Fibroblast of mammary gland (primary cell): ENCODE measurements at places on chromosomes 4 and X.

DNA sequence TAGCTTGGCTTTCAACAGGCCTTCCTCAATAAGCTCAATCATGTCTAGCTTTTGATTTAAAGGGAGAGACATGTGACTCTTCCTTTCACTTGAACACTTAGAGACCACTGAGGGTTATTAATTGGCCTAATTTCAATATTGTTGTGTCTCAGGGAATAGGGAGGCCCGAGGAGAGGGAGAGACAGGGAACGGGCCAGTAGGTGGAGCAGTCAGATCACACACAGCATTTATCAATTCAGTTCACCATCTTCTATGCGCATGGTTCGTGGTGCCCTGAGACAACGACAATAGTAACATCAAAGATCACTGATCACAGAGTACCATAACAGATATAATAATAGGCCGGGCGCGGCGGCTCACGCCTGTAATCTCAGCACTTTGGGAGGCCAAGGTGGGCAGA, 17.8 kb downstream of the ZNF81 start:
- peak; percentile 45 for DNase-seq

DNA sequence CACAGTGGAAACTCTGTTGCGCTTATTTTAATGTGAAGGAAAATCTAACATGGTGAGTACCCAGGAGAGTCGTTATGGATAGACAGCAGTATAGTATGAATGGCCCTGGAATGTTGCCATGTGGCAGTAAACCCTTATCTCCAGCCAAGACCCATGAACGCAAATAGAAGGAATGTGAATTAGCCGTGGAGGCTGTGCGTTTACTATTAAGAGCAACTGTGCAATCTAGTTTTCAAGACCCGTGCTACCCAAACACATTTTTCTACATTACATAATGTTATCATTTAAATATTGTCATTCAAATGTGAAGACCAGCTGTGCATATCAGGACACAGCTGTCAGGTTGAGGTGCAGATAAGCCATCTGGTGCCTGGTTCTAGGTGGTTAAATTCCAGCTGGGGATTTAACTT, 13.3 kb upstream of the AGA start:
- DNase-seq = peak; percentile 8

- DNase-seq = no peak
These were observed 13.7 kb downstream of the ARX start for GRCh38 chrX:25001808-25002660.

DNA sequence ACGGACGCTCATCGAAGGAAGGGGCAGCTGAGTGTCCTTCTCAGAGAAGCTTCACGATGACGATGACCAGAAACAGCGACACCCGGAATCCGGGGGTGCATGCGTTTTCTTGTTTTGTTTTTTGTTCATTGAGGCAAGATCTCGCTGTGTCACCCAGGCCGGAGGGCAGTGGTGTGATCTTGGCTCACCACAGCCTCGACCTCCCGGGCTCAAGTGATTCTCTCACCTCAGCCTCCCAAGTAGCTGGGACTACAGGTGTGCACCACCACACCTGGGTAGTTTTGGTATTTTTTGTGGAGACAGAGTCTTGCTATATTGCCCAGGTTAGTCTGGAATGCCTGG, 19.8 kb downstream of the DGKQ start:
- DNase-seq = no peak

GRCh38 chr4:141668200-141668910, 32.0 kb downstream of the IL15 start:
- DNase-seq = peak; percentile 22

GRCh38 chr4:145530189-145530588, 48.5 kb downstream of the SMAD1 start:
- no peak for DNase-seq

DNA sequence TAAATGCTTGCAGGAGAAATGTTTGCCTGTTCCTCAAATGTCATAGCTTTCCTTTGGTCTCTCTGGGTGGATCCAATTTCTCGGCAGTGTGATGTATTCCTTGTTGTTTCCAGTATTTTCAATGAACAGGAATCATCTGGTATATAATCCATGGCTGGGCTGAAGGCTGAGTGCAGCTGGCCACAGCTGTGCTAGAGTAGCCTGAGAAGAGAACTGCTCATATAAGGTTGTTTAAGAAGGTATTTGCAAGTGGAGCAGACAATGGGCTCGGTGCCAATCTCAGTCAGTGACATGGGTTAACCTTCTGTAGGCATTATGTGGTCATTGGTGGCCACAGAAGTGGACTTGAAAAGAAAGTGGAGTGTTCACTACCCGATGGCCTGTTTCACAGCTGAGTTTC, 390.3 kb downstream of the SPRY1 start:
- DNase-seq = peak; percentile 57

DNA sequence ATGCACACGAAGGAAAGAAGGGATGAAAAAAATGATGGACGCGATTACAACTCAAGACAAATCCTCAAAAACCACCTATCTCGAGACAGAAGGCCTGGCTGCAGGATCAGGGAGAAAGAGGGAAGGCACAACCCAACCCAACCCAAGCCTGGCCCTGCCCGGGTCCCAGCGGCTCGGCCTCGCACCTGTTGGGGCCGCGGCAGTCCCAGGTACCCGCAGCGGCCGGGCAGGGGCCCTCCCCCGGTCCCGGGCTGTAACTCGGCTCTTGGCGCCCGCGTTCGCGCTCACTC, 464 bp downstream of the RASGEF1B start:
- no peak for DNase-seq

DNA sequence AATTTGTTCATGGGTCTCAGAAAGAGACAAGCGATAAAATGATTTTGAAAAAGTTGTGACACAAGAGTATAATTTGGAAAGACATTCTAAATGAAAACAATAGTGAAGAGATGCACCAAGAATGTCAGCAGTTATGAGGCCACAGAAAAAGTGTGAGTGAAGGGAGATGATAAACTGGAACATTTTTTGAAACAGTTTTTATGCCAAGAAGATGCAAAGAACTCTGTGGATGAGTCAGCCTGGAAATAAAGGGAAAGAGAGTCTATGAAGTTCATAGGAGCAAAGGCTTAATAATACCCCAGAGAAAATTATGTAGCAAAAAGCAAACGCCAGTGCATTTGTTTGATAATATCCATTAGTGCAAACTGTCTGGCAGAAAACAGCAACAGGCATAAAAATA, 188.4 kb upstream of the TBC1D9 start:
- DNase-seq = peak; percentile 69

DNA sequence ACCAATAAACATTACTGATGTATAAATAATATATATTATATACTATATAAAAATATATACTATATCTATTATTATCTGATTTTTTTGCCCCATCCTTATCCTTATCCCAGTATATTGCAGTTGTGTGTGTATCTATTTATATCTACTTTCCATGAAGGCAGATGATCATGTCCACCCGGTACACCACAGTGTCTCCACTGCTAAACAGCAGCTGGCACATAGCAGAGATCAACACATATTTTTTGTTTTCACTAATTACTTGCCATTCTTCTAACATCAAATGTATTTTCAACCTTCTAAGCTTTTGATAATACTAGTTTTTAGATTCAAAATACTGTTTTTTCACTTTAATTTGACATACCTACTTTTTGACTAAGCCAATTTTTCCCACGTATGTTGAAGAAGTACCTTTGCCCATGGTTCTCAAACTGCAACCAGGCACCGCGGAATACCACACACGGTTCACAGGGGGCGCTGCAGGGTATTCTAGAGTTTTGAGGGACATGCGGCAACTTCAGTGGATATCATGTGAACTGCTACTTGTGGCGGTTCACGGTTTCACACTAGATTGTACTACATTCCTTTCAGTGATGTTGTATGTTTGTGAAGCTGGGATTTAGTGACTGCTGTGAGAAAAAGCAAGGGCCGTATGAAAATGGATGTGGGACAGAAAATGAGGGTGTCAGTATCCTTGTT, 182.5 kb upstream of the NPY2R start:
- DNase-seq = peak; percentile 25

DNA sequence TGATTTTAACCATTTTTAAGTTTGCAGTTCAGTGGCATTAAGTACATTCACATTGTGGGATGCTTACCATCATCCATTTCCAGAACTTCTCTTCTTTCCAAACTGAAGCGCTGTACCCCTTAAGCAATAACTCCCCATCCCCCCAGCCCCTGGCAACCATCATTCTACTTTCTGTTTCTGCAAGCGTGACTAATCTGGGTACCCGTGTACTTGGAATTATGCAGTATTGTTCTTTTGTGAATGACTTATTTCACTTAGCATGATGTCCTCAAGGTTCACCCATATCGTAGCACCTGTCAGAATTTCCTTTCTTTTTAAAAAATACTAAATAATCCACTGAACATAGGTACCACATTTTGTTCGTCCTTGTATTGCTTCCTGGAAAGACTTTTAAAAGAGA, 32.9 kb downstream of the USP9X start:
- DNase-seq = no peak

DNA sequence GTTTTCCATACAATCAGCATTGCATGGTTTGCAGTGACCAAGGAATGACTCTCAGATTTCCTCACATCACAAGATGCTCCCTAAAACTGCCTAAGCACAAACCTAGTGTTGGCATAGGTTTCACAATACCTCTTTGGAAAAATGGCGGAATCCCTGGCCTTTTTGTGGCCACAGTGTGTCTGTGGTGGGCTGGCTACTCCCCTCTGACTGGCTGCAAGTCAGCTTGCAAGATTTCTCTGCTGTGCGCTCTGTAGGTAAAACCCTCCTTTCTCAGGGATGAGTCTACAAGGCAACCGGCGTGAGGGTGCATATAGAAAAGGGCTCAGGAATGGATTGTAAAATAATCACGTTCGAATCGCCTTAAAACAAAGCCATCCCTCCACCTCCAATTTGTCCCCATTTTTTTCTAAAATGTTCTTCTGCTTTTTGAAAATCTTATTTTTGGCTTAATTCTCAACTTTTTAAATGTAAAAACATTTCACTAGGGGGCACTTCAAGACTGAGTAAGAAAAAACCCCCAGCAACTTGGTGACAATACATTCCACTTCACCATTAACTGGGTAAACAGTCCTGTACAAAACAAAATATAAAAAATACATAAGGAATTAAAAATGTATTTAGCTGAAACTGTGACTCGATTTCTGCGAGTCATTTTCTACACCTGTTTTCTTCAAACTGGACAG, 235.6 kb downstream of the STIM2 start:
- DNase-seq = peak; percentile 26

GRCh38 chr4:84051089-84051488, 448.0 kb downstream of the NKX6-1 start:
- DNase-seq = no peak

DNA sequence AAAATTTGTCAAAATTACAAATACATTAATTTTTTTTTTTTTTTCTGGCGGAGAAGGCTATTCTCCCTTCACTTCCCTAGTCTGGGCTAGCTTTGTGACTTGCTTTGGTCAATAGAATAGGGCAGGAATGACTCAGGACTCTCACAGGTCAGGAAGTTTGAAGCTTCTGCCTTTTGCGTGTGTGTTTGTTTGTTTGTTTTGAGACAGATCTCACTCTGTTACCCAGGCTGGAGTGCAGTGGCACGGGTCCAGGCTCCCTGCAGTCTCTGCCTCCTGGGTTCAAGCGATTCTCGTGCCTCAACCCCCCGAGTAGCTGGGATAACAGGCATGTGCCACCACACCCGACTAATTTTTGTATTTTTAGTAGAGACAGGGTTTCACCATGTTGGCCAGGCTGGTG, 55.9 kb upstream of the USP9X start:
- peak; percentile 18 for DNase-seq

- no peak for DNase-seq
These were observed 118.5 kb downstream of the GLUD2 start for GRCh38 chrX:121165930-121166359.

DNA sequence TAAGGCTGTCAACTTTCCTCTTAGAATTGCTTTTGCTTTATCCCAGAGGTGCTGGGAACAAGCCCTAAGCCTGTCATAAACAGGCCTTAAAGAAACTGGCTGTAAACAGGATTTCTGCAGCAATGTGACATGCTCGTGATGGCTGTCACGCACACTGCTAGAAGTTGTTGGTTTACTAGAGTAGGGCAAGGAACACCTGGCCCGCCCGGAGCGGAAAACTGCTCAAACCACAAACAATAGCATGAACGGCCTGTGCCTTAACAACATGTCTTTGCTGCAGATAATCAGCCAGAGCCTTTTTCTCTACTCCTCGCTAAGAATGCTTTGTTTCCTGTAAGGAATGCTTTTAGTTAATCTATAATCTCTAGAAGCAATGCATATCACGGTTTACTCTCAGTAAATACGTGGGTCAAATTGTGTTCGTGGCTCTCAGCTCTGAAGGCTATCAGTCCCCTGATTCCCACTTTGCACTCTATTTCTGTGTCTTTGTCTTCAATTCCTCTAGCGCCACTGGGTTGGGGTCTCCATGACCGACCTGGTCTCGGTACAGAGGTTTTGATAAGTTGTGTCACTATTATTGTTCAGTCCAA, 318.3 kb downstream of the GLUD2 start:
- DNase-seq = no peak

- no peak for DNase-seq
These were observed 72.0 kb downstream of the JAKMIP1 start for GRCh38 chr4:6128221-6128850.

DNA sequence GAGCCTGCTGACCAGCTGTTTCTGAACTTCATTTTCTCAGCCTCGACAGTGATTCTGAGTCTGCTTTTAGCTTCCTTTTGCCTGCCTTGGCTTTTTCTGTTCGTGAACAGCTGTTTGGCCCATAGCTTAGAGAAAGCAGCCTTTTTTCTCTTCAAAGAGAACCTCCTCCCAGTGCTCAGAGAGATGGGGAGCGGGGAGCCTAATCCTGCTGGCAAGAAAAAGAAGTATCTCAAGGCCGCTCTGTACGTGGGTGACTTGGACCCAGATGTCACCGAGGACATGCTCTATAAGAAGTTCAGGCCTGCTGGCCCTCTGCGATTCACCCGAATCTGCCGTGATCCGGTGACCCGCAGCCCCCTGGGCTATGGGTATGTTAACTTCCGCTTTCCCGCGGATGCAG, 756 bp downstream of the PABPC5 start:
- DNase-seq = peak; percentile 4

- DNase-seq = peak; percentile 51
These were observed 35.7 kb upstream of the INTS6L start for GRCh38 chrX:135484641-135485289.

GRCh38 chrX:23980011-23980441, 47.0 kb downstream of the KLHL15 start:
- DNase-seq = peak; percentile 6

DNA sequence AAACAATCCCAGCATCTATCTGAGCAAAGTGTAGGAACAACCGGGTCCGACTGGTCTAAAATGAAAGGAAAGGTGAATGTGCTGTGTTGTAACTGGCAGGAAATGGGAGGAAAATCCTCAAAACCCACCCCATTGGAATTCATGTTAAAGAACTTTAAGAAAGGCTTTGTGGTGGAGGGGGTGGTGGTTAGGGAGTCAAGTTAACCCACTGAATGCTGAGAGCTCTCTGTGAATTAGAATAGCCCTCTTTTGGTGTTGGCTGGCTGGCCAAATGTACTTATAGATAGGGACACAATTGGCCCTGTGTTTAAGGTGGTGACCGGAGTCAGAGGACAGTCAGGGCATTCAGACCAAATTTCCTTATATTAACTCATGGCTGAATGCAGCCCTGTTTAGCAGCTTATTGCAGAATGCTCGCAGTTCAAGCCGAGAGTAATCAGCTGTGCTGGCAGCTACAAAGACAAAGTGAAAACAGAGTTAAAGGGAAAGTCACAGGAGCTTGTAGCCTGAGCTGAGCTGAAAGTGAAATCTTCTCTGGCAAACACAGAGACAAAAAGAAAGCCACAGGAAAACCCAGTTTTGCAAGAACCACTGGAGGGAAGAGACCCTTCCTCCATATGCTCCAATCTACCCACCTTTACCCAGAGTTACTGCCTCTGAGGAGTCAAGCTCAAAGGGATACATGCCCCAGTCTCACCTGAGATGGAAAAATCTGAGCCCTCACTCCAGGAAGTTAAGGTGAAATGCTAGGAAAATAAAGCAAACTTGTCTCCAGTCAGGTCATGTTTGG, 38.5 kb upstream of the UGT2B7 start:
- no peak for DNase-seq

- DNase-seq = no peak
These were observed 1517.0 kb downstream of the ADGRL3 start for GRCh38 chr4:62717154-62717553.
